Hindlimb muscle (tissue), 1 donor: ENCODE measurements at places on chromosomes 5 and 9. TPM values are rescaled to one million over a fixed set of nuclear protein-coding genes. Genes with fewer than 3 reads are reported as not detected.

The PCDHA13 gene
- polyA plus RNA-seq: 0.21 TPM

The ANKRD34B gene
- polyA plus RNA-seq: 0.08 TPM

The GABRA1 gene
- polyA plus RNA-seq: not detected

The IL5 gene
- not detected for polyA plus RNA-seq

The S1PR3 gene
- polyA plus RNA-seq: 24.3 TPM

The FGF18 gene
- polyA plus RNA-seq: 14.4 TPM

The CDKN2A gene
- not detected for polyA plus RNA-seq

The C5orf34 gene
- 2.6 TPM for polyA plus RNA-seq

The FGF10 gene
- 4.9 TPM for polyA plus RNA-seq

The MAMDC4 gene
- 5.9 TPM for polyA plus RNA-seq

The CCL28 gene
- 0.17 TPM for polyA plus RNA-seq

The KIAA0825 gene
- polyA plus RNA-seq: 2.1 TPM

The SPINK4 gene
- polyA plus RNA-seq: 0.52 TPM

The MAN1B1 gene
- polyA plus RNA-seq: 43.6 TPM

The LCN10 gene
- 5.6 TPM for polyA plus RNA-seq

The OSMR gene
- polyA plus RNA-seq: 10.5 TPM

The PLAC8L1 gene
- polyA plus RNA-seq: 1.3 TPM

The DAB2IP gene
- polyA plus RNA-seq: 48.6 TPM

The NME5 gene
- polyA plus RNA-seq: 0.68 TPM

The PSIP1 gene
- 63.3 TPM for polyA plus RNA-seq

The SLC9A3 gene
- 2.8 TPM for polyA plus RNA-seq

The CORO2A gene
- 0.37 TPM for polyA plus RNA-seq

The LARP1 gene
- 109 TPM for polyA plus RNA-seq

The DAP gene
- 44.5 TPM for polyA plus RNA-seq

The CFAP90 gene
- not detected for polyA plus RNA-seq

The ADCY2 gene
- polyA plus RNA-seq: 54.1 TPM

The FNBP1 gene
- polyA plus RNA-seq: 19.8 TPM

The PLEKHG4B gene
- 0.39 TPM for polyA plus RNA-seq

The F2RL2 gene
- 0.25 TPM for polyA plus RNA-seq

The CDX1 gene
- polyA plus RNA-seq: 0.19 TPM

The FBXL7 gene
- 23.7 TPM for polyA plus RNA-seq

The MARCOL gene
- not detected for polyA plus RNA-seq

The ORM1 gene
- 0.30 TPM for polyA plus RNA-seq

The GDNF gene
- 1.9 TPM for polyA plus RNA-seq

The CNTLN gene
- polyA plus RNA-seq: 7.4 TPM

The ACOT12 gene
- polyA plus RNA-seq: not detected

The SLC6A18 gene
- polyA plus RNA-seq: not detected

The PTTG1 gene
- 19.9 TPM for polyA plus RNA-seq

The GFI1B gene
- 0.56 TPM for polyA plus RNA-seq

The FGFR4 gene
- polyA plus RNA-seq: 195 TPM

The FOXD4L3 gene
- polyA plus RNA-seq: not detected

The STK32A gene
- 0.49 TPM for polyA plus RNA-seq

The SPINK1 gene
- polyA plus RNA-seq: not detected
